Kidney capillary endothelial cell (primary cell): ENCODE measurements at places on chromosomes 12 and 14.

- DNase-seq = no peak
Observed at GRCh38 chr12:67155863-67156262, 113.3 kb upstream of the CAND1 start.

DNA sequence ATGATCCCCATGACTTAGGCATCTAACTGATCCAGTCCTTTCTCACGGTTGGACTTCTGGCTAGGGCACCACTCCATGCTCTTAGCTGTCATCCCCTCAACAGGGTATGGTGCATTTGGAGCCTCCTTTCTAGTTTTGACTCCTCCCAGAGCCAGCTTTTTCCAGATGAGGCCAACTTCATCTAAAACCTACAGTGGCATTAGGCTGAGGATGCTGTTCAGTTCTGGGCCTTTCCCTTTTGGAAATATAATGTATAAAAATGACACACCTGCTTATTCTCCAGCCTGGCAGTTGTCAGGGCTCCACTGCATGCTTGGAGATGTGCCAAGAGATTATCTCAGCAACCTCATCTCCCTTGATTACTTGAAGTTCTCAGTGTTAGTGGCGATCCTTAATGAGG, 239.7 kb downstream of the EMP1 start:
- DNase-seq = no peak

DNA sequence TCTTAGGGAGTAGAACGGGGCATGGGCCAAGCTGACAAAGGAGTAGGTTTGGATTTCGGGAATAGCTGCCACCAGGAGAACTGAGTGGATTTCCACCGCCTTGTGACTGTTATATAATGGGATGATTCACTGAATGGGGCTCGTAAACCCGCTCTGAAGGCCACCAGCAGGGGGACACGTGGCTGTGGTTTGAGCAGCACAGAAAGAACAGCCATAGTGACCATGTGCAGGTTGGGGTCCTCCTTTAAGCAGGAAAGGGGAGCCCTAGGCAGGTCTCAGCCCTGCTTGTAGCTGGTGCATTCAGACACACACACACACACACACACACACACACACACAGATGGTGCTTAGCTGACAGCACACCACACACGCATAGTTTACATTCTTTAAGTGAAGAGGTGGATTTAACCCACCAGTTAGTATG, 8.6 kb upstream of the ASB2 start:
- DNase-seq = no peak

DNA sequence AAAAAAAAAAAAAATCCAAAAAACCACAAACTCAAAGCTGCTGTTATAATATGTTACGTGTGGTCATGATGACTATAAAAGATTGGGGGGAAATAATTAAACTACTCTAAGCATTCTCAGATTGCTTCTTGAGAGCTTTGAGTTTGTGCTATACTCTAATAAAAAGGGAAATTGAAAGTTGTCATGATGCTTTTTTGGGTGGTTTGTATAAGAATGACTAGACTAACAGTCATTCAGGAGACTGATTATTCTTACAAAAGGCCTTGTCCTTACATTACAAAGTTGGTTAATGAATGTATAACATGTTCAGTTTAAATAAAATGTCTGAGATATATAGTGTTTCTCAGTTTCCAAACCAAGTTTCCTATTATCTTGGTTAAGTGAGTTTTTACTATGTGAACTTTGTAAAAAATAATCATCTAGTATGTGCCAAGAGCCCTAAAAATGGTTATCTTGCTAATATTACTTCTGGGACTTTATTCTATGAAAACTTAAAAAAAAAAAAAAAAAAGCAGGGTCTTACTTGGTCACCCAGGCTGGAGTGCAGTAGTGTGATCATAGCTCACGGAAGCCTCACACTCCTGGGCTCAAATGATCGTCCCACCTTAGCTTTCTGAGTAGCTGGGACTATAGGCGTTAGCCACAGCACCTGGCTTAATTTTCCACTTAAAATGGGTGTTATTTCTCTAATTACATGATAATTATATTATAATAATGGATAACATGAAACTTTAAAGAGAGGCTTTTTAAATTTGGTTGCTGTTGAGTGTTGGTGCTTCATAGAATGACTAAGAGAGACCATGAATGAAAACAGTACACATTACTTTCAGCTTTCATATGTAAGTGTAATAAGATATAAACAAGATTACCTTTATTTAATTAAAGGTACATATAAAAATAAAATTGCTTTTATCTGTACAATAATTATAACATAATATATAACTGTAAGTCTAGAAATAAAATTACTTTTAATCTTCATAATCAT, 459.6 kb upstream of the RGS6 start:
- no peak for DNase-seq

- DNase-seq = no peak
Observed at GRCh38 chr14:99853206-99853605, 60.0 kb downstream of the EML1 start.

- peak; percentile 10 for DNase-seq
Observed at GRCh38 chr12:50924439-50925341, 27.7 kb upstream of the HIGD1C start.

- peak; percentile 22 for DNase-seq
Observed at GRCh38 chr12:46153268-46153872, 115.5 kb downstream of the SLC38A1 start.

DNA sequence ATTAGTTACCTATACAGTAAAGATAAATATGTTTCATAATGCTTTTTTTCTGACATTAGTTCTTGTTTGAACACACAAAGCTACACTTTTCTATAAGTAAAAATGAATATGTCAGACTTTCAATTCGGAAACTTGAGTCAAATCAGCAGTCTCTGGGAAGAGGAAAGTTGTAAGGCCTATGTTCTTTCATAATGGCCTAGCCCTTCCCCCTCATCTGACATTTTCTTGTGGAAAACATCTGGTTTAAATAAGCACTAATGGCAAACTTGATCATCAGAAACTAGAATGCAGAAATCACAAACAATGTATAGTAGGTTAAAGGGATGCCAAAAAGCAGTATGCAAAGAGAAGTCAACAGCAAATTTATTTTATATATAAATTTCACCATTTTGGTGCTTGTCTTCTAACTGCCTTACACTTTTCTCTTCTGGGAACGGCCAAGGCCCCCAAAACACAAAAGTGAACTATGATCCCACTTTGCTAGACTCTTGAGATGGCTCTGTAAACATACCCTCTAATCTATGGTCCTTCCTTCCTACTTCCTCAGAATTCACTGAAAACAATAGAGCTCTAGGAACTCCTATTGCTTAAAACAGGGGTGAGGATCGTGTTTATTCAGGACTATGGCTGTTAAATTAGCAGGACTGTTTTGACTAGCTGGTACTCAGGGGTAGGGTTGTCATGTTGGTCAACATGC, 444.1 kb downstream of the RAD51B start:
- no peak for DNase-seq

DNA sequence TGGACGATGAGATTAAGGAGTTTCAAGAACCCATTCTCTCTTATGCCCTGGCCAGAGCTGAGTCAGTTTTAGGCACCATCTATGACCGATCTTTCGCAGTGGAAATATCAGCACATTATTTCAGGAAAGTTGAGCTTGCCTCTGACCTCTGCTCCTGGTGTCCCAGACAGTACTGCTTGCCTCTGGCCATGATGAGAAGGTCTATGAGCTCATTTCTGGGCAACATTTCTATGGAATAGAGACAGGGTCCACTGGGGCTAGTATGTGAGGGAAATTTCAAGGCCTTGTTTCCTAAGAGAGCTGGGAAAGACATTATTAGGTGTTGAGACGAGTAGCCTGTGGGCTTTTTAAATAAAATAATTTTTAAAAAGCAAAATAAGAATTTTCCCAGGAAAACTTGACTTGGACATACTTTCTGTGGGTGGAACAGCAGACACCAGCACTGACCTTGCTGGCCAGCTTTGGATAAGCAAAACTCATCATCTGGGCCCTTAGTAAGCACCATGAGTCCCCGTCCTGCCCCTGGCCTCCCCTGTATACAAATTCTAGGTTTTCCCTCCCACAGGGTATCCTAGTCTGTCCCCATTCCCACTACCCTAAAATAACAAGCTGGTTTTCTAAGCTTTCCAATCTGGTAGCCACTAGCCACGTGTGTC, 43.4 kb downstream of the DIO2 start:
- DNase-seq = no peak

- DNase-seq = no peak
Observed at GRCh38 chr14:89332031-89332430, 85.0 kb downstream of the FOXN3 start.

- DNase-seq = no peak
Observed at GRCh38 chr12:39378341-39378740, 64.6 kb downstream of the KIF21A start.

GRCh38 chr12:778615-779014, 26.2 kb downstream of the WNK1 start:
- DNase-seq = no peak

DNA sequence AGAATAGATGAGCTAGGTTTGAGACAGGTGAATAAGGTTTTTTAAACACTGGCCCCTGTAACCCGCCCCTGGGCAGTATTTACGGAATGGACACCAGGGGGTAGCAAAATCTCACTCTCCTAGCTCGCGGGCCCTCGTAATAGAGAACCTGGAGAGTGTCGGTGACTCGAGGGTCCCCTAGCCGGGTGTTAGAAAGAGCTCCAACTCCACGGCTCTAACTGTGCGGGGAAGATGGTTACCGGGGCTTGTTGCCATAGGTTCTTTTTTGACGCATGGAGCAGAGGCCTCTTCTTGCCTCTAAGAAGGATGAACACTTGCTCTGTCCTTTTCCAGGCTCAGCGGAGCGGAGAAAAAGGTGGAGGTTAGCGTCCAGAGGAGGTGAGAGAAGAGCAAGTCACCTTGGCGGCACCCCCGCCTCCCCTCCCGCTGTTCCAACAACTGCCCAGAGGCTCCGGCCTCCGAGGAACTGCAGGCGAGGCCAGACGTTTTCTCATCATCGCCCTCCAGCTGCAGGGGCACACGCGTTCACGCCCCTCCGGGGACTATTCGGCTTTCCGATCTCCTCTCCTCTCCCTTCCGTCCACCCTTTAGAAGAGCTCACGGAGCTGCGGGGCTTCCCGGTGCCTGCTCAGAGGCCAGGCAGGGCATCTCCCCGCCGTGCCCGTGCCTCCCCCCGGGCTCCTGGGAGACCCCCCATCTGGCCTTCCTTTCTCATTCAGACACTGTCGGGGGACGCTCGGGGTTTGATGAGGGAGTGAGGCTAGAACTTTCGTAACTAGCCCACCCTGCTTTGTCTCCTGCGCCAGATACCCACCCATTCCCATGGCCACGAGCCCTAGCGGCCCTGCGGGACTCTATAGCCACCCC, 1.4 kb upstream of the ARHGEF40 start:
- no peak for DNase-seq

GRCh38 chr14:90027842-90028241, 34.0 kb upstream of the KCNK13 start:
- no peak for DNase-seq

DNA sequence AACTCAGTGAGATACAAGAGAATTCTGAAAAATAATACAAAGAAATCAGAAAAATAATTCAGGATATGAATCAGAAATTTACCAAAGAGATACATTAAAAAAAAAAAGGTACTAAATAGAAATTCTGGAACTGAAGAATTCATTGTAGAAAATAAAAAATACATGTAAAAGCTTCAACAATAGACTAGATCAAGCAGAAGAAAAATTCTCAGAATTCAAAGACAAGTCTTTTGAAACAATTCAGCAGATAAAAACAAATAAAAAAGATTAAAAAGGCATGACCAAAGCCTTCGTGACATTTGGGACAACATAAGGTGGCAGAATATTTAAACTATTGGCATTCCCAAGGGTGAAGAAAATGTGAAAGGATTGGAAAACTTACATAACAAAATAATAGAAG, 133.1 kb upstream of the CNOT2 start:
- DNase-seq = no peak

DNA sequence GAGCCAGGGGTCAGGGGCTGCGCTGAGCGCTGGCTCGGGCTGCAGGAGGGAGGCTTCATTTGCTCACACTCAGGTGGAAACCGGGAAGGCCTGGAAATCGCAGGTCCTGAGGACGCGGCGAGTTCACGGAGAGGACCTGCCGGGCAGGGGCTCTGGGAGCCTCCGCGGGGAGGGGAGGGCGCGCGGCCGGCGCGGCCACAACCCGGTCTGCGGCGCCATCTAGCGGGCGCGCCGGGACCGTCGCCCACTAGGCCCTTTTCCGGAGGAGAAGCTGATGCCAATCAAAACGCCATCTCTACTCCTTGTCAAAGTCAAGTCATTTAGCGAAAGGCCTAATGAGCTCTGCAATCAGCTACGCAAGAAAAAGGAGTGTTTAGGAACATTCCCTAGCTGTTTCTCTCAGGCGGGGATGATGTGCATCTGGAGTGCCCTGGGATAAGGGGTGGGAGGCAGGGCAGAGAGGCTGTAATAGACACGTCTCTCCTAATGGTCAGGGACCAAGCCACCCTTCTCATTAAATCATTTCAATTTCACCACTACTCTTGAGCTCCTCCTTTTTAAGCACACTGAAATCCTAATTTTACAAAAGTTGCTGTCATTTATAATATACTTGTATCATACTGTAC, 885.8 kb upstream of the TMEM132C start:
- peak; percentile 33 for DNase-seq

DNA sequence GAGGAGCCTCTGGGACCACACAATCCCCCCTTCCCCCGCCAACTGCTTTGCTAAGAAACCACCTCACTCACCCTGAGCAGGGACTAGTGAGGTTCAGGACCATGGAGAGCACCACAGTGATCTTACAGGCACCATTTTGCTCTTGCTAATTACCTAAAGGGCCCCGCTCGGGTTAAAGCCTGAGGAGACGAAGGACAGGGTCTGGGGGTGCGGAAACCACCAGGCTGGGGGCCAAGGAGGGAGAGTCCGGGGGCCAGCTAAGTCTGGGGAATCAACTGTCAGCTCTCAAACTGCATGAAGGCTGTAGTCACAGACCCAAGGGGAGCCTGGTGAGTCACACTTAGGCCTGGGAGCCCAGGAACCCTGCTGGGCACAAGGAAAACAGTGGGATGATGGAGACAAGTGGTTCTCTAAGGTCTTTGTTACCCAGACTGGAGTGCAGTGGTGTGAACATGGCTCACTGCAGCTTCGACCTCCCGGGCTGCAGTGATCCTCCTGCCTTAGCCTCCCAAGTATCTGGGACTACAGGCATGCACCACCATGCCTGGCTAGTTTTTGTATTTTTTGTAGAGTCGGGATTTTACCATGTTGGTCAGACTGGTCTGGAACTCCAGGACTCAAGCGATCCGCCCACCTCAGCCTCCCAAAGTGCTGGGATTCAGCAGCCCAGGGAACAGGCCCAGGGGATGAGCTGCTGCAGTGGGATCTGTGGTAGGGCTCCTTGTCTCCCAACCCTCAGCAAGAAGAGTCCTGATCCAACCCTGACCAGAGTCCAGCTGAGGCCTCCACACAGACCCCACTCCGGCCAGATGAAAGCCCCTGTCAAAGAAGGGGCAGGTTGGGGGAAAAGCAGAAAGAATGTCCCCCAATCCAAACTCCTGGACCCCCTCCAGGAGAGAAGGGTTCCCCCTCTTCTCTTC, 98.8 kb downstream of the CALM1 start:
- DNase-seq = peak; percentile 71

- no peak for DNase-seq
Observed at GRCh38 chr14:76929927-76930326, 98.6 kb downstream of the IRF2BPL start.

DNA sequence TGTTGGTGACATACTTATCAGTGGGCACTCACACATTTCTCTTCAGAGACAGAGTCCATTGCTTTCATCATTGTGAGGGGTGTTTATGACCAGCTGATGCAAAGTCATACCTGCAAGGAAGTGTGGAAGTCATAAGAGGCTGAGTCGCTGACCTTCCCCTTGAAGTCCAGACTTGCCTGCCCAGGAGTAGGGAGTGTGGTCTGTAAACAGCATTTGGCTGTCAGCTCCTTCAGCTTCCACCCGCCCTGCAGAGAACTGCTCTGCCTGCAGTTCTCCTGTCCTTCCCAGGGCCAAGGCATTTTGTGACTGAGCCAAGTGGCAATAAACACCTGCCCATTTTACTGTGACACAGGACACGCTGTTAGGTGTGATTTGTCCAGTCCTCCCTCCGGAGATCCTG, 801.3 kb downstream of the BCL11B start:
- no peak for DNase-seq
